ENCODE measurements at places on chromosomes 13 and 19. TPM values are rescaled to one million over a fixed set of nuclear protein-coding genes. Genes with fewer than 3 reads are reported as not detected.

Gene TMEM150B
- polyA plus RNA-seq: 1.2 TPM

Gene MYH14
- polyA plus RNA-seq: 31.9 TPM

Gene CBARP
- polyA plus RNA-seq: 2.5 TPM

Gene CBY2
- polyA plus RNA-seq: 0.65 TPM

Gene PLIN5
- polyA plus RNA-seq: 12.3 TPM

Gene JOSD2
- 16.8 TPM for polyA plus RNA-seq

Gene CACNG7
- 0.99 TPM for polyA plus RNA-seq

Gene NCAN
- polyA plus RNA-seq: not detected

Gene LRRC25
- polyA plus RNA-seq: 1.9 TPM

Gene ESD
- 255 TPM for polyA plus RNA-seq

Gene GJB2
- 2.4 TPM for polyA plus RNA-seq

Gene MAP2K7
- 34.1 TPM for polyA plus RNA-seq

Gene CNN2
- polyA plus RNA-seq: 215 TPM

Gene CGB2
- polyA plus RNA-seq: not detected

Gene FOSB
- polyA plus RNA-seq: 13.6 TPM

Gene PEX11G
- polyA plus RNA-seq: 5.8 TPM

Gene PSG2
- not detected for polyA plus RNA-seq

Gene TUBB4A
- 46.2 TPM for polyA plus RNA-seq

Gene AXL
- 31.9 TPM for polyA plus RNA-seq

Gene GRIN2D
- 0.63 TPM for polyA plus RNA-seq

Gene PCID2
- 47.9 TPM for polyA plus RNA-seq

Gene ZAR1L
- polyA plus RNA-seq: not detected

All from left renal cortex interstitium (tissue), 4 donors.